Stimulated activated CD4-positive, alpha-beta T cell treated with anti-CD3 and anti-CD28 coated beads, Interleukin-1b, Interleukin-23, amount 100 ng/mL, for 1 hour (primary cell): ENCODE measurements at places on chromosomes 16 and 17.

DNA sequence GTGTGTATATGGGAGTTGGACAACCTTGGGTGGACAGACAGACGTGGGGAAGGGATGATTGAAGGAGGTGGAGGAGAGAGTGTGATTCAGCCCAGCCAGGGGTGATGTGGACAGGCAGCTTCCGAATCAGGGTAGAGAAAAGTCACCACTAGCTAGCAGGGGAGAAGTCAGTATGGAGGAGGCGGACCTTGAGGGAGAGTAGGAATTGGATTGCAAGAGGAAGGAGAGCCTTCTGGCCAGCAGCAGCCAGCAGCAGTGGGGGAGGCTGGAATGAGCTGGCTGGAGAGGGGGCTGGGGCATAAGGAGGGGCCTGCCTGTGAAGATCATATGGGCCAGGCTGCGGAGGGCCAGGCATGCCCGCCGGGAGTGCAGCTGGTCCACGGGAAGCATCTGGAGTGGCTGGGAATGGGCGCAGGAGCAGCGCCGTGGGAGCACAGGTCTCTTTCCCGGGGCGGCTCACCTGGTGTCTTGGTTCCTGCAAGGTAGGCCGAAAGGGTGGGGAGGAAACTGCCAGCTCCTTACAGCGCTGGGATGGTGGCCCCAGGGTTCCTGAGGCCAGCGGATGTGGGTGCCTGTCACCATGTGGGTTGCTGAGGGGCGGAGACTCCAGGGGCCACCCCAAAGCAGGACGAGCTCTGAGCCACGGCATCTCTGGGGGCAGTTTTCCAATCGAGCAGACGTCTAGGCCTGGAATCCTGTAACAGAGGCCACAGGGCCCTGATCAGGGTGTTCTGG, 235.3 kb downstream of the SEC14L1 start:
- DNase-seq = no peak

DNA sequence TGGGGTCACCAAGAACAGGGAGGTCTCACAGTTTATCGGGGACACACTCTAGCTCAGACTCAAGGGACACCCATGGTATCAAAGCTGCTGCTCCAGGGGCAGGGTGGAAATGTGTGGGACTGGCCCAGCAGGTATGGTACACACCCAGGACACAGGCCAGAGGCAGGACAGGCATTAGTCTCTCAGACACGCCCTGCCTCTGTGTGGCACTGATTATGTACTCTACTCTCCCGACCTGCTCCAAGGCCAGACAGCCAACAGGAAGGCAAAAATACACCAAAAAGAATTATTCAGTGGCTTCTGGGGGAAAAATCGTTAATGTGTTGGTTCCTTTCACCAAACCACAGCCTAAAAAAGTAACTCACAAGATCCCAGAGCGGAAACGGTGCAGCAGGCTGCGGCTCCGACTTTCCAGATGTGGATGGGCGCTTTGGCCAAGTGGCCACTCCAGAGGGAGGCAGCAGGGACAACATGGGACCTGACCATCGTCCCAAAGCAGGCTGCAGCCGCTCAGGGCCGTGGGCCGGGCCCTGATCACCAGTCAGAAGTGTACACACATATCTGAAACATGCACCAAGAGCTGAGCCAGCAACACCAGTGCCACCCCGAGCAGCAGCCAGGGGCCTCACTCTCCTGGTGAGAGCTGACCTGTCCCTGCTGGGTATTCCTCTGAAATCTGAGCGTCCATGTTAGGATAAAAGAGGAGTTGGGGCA, 1.0 kb upstream of the SIRT7 start:
- no peak for DNase-seq

DNA sequence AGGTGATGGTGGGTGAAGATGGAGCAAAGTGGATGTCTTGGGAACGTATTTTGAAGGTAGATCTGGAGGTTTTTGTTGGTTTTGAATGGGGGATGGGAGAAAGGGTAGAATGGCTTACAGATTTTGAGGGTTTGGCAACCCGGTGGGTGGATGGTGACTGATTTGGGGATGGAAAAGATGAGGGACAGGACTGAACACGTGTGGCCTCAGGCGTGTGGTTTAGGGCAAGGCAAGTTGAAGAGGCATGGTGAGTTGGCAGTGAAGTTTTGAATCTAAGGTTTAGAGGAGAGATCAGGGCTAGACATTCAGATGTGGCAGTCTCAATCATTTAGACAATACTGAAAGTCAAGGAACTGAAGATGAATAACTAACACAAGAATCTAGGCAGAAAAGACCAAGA, 5.0 kb upstream of the DCTPP1 start:
- DNase-seq = no peak

DNA sequence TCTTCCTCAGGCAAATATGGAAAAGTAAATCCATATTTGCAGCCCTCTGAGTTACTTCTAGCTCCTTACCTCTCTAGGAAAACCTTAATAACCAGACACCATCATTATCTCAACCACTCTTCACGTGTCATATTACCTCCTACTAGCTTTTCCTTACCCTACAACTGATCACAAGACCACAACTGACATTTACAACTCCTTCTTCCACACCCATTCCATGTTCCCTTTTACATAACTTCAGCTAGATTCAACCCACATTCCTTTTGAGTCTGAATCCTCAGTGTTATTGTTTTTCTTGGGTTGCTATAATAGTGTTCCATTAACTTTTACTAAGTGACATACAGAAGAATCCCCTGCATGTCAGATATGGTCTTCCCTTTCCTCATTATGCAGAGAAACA, 4.7 kb upstream of the OR1E2 start:
- no peak for DNase-seq

GRCh38 chr17:68346448-68346847, 55.2 kb downstream of the ARSG start:
- peak; percentile 40 for DNase-seq

DNA sequence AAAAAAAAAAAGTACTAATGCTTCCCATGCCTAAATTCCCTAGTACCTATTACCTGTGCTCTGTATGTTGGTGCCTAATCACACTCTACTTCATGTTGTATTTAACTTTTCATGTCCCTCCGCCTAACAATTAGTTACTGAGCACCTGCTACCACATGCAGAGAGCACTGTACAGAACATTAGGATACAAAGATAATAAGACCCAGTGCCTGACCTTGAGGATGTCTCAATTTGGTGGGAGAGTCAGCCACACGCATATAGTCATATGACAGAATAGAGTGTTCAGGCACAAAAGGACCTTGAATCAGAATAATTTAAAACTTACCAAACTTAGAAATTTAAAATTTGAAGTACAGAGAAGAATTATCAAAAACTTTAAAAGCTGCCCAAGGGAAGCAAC, 42.1 kb downstream of the USP31 start:
- DNase-seq = no peak

DNA sequence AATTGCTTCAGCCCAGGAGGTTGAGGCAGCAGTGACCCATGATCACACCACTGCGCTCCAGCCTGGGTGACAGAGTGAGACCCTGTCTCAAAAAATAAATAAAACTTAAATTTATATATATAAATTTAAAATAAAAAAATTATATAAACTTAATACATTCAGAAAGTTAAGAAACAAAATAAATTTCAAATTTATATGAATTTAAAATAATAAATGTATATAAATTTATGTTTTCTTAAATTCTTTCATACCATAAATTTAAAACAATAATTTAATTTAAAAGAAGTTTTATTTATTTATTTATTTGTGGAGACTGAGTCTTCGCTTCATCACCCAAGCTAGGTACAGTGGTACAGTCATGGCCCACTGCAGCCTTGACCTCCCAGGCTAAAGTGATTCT, 20.2 kb downstream of the LYRM1 start:
- DNase-seq = no peak

GRCh38 chr17:54992797-54993639, 24.5 kb downstream of the STXBP4 start:
- DNase-seq = no peak

DNA sequence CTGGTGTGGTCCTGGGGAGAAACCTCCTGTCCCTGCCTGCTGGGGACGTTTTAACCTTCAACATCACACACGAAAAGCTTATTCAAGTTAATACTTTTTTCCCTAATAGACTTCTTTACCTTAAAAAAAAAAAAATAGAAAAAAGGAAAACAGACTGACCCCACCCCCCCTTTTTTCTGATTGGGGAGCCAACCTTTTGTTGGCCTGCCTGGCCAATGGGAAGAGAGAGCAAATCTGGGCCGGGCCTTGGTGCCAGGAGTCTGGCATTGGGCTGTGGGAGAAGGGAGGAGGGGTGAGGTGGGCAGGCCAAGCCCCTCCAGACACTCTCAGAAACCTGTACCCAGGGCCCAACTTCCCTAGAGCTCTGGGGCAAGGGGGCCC, 3.0 kb downstream of the CBX8 start:
- no peak for DNase-seq

GRCh38 chr16:6165330-6165979, 1067.9 kb upstream of the EEF2KMT start:
- no peak for DNase-seq

DNA sequence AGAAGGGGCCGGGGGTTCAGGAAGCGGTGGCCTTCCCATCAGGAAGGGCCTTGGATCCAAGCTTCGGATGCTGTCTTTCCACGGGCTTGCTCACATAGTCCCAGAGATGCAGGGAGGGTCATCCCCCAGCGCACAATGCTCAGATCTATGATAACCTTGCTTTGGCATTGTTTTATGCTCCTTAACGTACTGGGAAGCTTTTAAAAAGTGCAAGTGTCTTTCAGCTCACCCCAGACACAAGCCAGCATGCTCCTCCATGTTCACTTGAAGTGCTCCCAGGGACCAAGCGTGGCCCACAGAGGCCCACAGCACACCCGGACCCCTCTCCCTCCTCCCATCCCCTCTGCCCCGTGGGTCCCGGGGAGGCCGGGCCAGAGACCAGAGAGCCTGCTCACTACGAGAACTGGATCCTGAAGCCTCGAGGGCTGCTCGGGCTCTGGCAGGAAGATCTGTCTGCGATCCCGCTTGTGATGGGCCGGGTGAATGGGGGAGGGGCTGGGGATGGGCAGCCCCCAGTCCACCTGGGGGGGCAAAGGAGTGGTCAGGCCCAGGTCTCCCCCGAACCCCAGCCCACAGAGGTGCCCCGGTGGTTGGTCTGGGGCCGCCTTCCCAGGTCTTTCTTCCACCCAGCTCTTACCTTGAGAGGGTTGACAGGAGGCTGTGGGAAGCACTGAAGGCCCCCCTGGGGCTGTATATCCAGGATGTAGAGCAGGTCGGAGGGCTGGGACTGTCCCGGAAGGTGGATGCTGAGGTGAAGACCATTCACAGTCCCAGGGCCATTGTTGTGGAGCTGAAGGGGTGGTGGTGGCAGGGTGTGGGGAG, 11.8 kb upstream of the FAM171A2 start:
- DNase-seq = no peak

DNA sequence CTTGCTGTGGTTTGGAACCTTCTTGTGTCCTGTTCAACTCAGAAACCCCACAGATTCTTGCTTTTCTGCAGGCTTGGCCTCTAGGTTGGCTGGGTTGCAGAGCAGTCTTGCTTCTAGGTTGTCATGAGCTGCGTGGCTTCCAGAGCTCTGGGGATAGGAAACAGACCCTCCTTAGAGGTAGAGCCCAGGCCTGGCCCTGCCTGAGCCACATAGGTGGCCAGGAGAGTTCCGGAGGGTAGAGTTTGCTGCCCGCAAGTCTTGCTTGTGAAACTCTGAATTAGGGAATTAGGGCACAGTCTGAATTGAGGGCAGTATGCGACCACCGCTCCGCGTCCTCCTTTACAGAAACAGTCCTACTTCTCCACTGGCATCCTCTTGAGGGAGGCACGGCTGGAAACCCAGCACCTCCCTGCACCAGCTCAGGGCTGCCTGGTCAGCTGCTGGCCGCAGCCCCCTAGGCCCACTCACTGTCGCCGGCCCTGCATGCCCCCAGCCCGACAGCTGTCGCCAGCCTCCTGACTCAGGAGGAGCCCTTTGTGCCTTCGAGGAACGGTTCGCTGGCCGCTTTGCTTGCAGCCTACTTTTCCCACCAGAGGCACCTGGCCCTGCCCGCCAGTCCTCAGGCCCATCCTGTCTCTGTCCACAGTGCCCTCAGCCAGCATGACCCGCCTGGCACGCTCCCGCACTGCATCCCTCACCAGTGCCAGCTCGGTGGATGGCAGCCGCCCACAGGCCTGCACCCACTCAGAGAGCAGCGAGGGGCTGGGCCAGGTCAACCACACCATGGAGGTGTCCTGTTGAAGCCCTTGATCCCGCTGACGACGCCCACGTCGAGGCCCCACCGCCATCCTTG, 4.3 kb upstream of the SETD6 start:
- DNase-seq = no peak

DNA sequence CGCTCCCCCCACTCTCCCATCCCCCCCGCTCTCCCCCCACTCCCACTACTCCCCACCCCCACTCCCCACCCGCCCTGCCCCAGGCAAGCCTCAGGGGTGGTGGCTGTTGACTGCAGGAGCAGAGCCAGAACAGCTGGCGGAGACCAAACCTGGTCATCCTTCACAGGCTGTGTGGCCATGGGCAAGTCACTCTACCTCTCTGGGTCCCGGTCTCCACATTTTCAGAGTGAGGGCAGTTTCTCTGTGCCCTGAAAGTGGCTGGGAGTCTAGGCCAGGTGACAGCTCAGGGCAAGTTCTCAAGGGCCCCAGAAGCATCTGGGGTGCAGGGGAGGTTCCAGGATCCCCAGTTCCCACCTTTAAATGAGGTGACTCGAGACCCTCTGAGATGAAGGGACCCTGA, 15.1 kb upstream of the BAHCC1 start:
- no peak for DNase-seq
